ENCODE measurements at places on chromosomes 12 and 14.
A peak's percentile ranks its signal among the peaks of the same experiment; 100 is the strongest.

GRCh38 chr14:75069811-75070145 is 337 bp downstream of the ZC2HC1C start:
- DNase-seq, result no peak

DNA sequence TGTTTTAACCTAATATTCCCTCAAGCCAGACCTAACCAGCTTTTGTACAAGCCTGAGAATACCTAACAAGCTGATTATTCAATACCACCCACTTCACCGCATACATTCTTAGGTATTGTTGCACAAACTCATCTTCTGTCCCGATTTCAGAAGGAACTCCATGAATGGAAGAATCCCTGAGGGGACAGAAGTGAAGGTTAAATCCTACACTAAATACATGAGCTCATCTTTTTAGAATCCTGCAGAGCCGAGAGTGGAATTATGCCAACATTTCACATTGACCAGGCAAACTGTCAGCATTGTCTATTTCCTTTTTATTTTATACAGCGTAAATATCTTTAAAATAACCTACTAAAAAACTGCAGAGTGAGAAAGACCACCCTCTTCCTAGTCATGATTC is 140.7 kb upstream of the PRICKLE1 start:
- DNase-seq, result no peak

- no peak for DNase-seq
These were observed 172.5 kb downstream of the GXYLT1 start for GRCh38 chr12:41972196-41972595.

DNA sequence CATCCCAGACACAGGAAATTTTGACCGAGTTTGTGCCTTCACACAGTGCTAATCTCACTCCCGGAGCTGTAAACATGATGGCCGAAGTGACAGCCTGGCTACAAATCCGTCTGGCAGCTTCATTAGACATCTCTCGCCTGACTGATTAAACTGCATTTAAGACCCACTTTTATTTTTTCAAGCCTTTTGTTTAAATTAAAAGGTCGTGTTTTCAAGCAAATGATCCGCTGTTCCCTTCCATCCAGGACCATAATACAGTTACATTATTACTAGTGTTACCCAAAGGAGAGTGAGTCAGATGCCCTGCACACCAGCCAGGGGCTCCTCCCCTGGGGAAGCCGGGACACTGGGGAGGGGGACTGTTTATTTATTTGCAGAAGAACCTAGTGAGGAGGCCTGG is 200.2 kb downstream of the EXOC5 start:
- no peak for DNase-seq

DNA sequence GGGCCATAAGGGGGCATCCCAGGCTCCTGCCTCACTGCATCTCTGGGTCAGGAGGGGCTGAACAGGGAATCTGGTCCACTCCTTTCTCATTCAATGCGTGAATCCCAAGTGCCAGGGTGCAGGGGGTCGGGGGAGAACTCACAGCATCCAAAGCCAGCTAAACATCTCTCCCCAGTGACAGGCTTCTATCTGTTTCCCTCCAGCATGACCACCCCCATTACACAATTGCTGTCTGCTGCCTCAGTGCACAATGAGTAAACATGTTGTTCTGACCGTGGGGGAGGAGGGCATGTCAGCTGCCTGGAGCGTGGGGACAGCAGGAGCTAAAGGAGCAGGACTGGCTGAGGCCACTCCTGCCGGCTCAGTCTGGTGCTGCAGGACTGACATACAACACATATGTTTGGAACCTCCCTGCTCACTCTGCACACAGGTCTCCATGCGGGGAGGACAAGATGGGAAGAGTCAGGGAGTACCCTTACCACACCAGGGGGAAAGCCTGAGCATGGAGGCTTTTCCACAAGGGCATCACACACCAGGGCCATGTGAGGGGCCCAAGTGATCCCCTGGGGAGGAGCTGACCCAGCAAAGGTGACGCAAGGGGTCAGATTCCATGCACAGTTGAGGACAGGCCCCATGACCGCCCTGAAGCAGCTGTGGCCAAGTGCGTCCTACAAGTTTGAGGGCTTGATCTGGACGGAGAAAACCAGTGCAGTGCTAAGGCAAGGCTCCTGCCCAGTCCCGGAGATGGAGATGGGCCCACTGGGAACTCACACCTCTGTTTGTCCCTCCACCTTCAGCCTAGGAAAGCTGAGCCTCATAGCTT is 1.4 kb downstream of the TNS2 start:
- no peak for DNase-seq

- no peak for DNase-seq
These were observed 112.7 kb downstream of the SLC16A7 start for GRCh38 chr12:59708484-59708883.

- DNase-seq, result no peak
These were observed 41.1 kb downstream of the CAMKK2 start for GRCh38 chr12:121255433-121255832.

GRCh38 chr14:49972131-49972671 is 79.3 kb downstream of the ARF6 start:
- DNase-seq, result no peak

DNA sequence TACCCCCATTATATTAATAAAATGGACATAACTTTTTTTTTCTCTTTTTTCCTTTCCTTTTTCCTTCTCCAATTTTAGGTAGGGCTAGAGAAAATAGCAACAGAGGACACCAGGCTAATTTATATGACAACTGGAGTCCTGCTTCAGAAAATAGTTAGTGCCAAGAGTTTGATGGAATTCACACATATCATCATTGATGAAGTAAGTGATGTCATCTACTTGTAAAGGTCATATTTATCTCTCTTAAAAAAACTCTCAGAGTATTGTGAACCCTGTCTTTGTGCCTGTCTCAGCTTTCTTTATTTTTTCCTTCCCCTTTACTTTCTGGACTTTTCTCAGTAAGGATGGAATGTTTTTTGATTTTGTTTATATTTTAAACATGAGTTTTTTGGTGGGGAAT is 24.3 kb upstream of the RD3L start:
- no peak for DNase-seq

DNA sequence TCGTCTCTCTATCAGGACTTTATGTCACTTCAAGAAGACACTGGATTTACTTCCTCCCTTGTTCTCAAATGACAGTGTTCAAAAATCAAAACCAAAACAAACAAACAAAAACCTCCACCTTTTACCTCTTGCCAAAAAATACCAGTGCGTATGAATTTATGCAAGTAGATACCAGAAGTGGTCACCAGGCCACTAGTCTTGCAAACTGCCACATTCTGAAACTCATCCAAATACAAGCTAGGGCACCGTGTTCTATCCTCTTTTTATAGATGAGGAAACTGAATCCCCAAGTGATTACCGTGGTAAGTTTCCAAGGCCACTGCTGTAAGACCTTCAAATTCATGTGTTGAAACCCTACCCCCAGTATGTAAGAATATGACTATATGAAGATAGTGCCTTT is 343.9 kb upstream of the KITLG start:
- DNase-seq, result no peak

- DNase-seq, result no peak
These were observed 51.6 kb upstream of the ABCC9 start for GRCh38 chr12:21992823-21993222.

GRCh38 chr14:33349871-33350270 is 411.2 kb downstream of the NPAS3 start:
- no peak for DNase-seq

DNA sequence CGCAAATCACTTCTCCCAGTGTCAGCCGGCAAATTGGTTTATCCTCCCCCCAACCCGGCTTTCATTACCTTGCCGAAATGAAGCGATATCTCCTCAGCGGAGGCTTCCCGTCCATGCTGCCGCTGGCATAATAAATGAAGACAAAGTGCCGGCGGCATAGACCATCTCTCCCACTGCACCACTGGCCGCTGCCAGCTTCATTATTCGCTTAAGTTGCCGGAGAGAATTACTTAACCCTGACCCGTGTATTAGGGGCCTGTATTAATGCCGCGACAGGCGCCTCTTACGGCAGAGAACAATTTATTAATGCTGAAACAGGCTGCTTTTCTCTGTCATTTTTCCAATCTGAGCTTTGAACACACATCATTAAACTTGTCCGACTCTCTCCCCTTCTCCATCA is 17.5 kb upstream of the GPATCH2L start:
- DNase-seq, result no peak

DNA sequence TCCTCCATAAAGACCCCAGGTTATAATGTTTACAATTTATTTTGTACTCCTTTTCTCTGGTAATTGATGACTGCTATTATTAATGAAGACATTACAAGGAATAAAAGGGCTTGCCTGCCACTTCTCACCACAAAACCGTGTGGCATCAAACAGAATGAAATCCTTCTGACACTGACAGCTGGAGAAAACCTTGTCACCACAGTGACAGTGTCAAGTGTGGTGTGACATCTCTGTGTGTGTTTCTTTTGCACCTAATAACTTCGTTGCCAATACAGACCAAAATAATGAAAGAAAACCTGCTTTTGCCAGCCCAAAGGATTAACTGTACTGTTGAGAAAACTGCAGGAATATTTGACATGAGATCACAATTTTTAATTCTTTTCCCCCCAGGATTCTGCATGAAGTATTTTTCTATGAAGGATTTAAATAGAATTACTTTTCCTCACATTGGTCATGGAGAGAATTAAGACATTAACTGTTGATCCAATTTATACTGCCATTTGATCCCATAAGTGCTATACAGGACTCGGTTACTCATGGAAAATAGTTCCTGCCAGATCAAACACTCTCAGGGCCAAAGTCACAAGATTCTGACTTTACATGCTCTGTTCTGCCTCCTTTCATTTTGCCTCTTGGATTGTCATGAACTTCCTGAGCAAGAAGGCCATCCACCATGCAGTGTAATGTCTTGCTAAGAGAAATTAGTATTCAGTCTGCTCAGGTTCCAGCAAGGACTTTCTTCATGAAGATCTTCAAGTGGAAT is 60.4 kb upstream of the IFNG-AS1 start:
- DNase-seq, result no peak

DNA sequence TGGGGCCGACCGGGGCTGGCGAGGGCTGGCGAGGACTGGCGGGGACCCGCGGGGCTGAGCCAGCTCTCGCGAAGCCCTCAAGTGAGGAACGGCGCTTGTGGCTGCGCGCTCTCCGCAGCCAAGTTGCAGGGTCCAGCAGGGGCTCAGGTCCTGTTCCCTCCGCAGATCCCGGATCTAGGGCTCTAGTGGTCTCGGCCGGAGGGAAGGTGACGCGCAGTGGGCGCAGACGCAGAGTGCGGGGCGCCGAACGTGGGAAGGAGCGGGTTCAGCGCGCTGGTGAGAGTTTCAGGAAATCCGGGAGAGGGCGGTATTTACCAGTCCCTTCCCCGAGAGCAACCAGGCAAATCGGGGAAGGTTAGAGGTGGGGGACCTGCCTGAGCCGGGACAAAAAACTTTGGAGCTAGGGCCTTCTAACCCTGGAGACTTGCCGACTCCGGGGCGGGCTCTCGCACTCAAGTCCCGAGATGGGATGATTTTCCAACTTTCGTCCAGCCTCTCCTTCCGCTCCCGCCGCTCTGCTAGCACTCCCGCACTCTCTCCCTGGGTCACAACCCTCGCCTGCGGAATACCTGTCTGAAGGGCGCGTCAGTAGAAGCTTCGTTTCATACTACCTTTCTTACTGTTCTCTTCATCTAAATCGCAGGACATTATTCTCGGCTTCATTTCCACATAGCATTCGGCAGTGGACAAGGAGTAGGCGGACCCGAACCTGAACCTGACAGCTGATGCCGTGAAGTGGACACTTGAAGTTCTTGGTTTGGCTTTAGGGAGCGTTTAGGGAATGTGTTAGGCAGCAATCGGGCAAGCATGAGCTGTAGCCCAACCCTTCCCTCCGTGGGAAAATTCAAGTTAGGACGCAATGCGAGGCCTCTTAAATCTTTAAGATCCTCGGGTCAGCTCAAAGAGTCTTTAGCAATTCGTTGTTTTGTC is 13.6 kb upstream of the PAX9 start:
- no peak for DNase-seq

GRCh38 chr12:108133482-108133881 is 4.4 kb downstream of the WSCD2 start:
- no peak for DNase-seq

DNA sequence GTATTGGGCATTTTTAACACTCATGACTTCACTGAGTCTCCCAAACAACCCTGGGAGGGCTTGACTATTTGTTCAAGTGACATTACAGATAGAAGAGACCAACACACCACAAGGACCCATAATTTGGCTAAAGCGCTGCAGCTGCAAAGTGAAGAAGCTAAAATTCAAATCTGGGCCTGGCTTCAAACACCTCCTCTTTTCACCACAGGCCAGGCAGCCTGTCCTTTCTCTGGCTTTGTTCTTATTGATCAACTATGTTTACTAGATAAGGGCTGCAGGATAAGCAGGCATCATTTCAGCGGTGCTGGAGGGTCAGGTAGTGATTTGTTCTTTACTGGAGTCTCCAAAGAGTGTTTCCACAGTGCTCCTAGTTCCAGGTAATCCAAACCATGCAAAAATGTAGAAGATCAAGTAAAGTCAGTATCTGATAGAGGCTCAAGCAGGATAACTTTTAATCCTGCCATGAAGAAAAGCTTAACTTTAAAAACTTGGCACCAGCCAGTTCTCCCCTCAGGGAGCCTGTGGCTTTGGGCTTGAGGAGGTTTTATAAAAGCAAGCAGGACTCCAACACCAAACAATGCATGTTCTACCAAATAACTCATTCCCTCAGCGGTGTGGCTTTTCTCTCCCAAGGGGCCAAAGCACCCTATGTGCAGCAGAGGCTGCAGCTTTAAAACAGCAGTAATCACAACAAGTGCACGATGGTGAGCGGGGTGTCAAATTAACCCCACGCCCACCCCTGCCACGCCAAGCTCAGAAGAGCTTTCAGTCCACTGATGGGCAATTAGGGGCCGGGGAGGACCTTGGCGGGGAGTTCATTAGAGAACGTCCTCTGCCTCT is 16.8 kb downstream of the CLMN start:
- no peak for DNase-seq

DNA sequence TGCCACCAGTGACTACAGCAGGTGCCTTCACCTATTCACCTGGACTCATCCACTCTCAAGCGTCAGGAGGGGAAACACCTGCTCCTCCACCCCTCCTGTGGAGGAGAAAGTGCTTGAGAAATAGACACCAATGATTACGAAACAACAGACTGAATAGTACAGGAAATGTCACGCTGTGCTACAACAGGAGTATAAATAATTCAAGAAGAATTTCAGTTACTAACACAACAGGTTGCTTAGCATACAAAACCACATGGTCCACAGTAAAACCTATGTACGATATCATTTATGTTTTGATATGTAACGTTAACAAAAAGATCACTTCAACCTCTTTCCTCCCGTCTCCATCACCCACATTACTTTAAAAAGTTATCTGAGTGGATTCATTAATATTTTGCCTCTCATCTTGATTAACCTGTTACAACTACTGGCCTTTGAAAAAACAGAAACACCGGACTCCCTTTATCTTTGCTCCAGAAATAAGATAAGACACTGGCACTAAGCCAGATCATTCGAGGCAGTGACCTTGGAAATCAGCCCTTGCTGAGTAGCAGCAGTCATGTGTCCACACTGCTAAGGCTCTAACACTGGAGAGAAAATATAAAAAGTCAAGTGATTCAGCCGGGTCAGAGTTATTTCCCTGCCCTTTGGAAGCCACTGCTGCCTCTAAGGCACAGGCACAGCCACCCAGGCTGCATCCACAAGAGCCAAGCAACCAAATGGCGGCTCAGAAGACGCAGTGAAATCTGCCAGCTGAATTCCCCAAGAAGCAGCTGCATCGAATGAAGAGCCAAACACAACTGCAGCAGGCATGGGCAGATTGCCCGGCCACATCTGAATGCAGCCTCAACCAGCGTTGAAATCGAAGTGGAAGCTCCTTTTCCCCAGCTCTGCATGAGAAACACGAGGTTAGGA is 40.9 kb downstream of the NT5DC3 start:
- no peak for DNase-seq

GRCh38 chr12:90102957-90103652 is 394.5 kb upstream of the ATP2B1 start:
- peak; percentile 14 for DNase-seq

- DNase-seq, result no peak
These were observed 57.5 kb downstream of the FRS2 start for GRCh38 chr12:69527506-69528272.

Measured in activated CD4-positive, alpha-beta T cell treated with anti-CD3 and anti-CD28 coated beads, Interleukin-2, amount 50 U/mL, for 24 hours (primary cell).